ENCODE measurements at places on chromosomes 1 and 21.

- DNase-seq, result no peak
These were observed 181.8 kb upstream of the ADGRL4 start for GRCh38 chr1:79188337-79188736.

GRCh38 chr1:12851779-12852178 is 3.3 kb upstream of the HNRNPCL1 start:
- no peak for DNase-seq

- DNase-seq, result peak; percentile 32
These were observed 154.8 kb upstream of the VAMP3 start for GRCh38 chr1:7616076-7616832.

- DNase-seq, result no peak
These were observed 428.4 kb downstream of the BRINP3 start for GRCh38 chr1:190049314-190049713.

DNA sequence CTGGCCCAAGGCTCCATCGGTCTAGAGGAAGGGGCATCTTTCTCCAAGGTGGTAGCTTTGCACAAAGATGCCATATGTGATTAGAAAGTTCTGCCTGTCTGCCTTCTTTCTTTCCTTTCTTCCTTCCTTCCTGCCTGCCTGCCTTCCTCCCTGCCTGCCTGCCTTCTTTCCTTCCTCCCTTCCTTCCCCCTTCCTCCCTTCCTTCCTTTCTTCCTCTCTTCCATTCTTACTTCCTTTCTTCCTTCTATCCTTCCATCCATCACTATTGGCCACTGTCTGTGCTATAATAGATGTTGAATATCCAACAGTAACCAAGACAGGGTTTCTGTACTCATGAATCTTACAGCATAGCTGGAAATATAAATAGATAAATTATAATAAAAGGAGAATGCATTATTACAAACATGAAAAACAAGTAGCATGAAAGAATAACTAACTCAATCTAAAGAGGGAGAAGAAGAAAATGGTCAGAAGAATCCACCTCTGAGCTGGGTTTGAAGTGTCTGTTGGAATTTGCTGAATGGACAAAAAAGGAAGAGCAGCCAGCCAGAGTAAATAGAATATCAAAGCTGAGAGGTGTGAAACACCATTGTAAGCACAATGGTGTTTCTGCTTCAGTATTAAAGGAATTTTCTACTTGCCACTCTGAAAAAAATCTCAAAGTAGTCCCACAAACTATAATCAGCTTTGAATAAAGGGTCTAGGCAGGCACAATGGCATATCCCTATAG is 250.6 kb upstream of the NR5A2 start:
- DNase-seq, result no peak

GRCh38 chr1:46490406-46490655 is 695 bp downstream of the DMBX1 start:
- DNase-seq, result no peak

GRCh38 chr1:4673494-4673893 is 19.1 kb downstream of the AJAP1 start:
- no peak for DNase-seq

GRCh38 chr1:228801068-228801467 is 65.8 kb downstream of the RHOU start:
- DNase-seq, result no peak

- DNase-seq, result no peak
These were observed 9.5 kb downstream of the DPT start for GRCh38 chr1:168719306-168720111.

- DNase-seq, result no peak
These were observed 24.2 kb downstream of the POFUT2 start for GRCh38 chr21:45263534-45263933.

GRCh38 chr21:32770871-32771523 is 558 bp downstream of the PAXBP1 start:
- peak; percentile 68 for DNase-seq

DNA sequence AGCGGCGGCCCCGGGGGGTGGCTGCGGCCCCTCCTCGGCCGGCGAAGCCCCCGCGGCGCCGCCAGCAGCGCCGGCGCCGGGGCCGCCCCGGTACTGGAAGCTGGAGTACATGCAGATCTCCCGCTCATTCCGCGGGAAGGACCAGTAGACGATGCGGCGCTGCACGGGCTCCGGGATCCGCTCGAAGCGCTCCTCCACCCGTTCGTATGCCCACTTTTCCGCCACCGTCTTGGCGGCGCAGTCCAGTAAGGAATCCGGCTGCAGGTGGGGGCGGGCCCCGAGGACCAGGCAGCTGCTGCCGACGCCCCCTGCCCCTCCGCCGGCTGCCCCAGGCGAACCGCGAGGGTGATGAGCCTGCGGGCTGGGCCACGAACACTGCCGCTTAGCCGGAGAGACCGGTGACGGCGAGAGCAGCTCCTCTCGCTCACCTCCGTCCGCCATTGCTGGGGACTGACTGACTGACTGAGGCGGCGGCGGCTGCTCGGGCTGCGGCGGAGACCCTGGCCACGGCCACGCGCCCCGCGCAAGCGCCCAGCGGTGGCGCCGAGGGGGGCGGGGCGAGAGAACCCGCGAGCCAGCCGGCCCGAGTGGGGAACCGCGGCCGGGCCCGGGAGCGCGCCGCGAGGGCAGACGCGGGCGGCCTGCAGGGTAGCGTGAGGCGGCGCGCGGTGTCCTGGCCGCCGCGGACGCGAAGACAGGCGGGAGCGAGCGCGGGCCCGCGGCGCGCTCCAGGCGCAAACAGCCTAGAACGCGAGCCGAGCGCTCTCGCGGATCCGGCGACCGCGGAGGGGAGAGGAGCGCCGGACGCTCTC is at the start of gene ZSWIM5:
Gene ZSWIM5, minus strand, starts transcription at position 696 of the 812 bp plus-strand sequence. Its CDS starts 255 bp downstream, at position 441.
- DNase-seq, result peak; percentile 63

Data from activated CD4-positive, CD25-positive, alpha-beta regulatory T cell treated with anti-CD3 and anti-CD28 coated beads, Interleukin-2, amount 50 U/mL, for 72 hours (primary cell).